ENCODE measurements at places on chromosomes 13 and 19. TPM values are rescaled to one million over a fixed set of nuclear protein-coding genes. Genes with fewer than 3 reads are reported as not detected.

Gene ZNF728
- 3.5 TPM for total RNA-seq

- no peak overlapping the region for H3K27ac ChIP-seq
- no peaks in the 10 kb centered on the region for H3K27me3 ChIP-seq
- H3K4me1 ChIP-seq, result peaks cover 21% of the 10 kb centered on the region
- no peaks in the 10 kb centered on the region for H3K36me3 ChIP-seq
Observed at GRCh38 chr13:112583592-112584277, 4.2 kb downstream of the TUBGCP3 start.

Gene LRRC4B
- 2.5 TPM for total RNA-seq

DNA sequence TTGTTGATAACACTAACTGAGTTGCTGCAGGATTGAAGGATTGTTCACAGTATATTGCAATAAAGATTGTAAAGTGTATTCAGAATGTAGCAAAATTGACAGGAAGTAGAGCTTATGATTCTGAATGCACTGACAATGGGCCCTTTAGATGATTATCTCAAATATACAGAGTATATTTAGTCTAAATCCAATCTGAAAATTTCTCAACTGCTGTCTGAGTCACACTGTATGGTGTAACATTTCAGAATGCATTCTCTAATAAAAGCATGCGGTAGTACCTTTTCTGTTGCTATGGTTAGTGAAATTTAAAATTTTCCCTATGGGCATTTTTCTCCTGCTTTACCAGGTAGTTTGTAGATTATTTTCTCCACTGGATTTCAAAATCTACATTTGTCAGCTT lies 365.2 kb downstream of the PCDH17 start:
- H3K4me3 ChIP-seq, result no peak overlapping the region
- H3K4me1 ChIP-seq, result no peaks in the 10 kb centered on the region

DNA sequence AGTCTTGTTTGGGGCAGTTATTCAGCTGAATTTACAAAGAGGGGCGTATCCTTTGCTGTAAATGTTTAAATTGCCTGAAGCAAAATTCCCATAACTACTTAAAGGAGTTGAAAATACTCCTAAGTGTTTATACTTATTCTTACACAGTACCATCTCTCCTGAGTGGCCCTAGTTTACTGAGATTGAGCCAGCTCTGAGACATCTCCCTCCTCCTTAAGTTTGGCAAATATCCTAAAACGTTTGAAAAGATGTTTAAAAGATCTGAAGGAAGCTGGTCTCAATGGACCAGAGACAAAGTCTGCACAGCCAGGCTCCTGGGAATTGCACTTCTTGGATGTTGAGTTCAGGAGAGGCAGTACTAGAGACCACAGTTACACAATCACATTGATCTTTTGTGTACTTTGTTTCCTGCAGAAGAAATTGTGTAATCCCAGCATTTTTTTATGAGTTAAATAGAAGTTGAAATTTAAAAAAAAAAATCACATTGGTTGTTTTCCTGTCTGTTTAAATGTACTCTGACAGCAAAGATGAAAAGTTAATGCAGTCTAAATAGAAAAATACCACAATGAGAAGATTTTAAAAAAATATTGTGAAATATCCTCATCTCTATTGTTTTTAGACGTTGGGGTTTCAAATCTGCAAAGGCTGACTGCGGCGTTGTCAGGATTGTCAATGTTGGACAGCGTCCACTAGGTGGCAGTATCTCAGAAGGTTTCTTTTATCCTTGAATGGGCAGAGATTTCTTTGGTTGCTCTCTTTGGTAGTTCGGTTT lies 20.7 kb downstream of the TNFSF11 start:
- H3K4me3 ChIP-seq, result no peak overlapping the region
- no peaks in the 10 kb centered on the region for H3K36me3 ChIP-seq
- no peaks in the 10 kb centered on the region for H3K27me3 ChIP-seq

- no peaks in the 10 kb centered on the region for H3K27me3 ChIP-seq
- peaks cover 17% of the 10 kb centered on the region for H3K4me1 ChIP-seq
- no peak overlapping the region for H3K27ac ChIP-seq
- DNase-seq, result no peak
Observed at GRCh38 chr19:56400485-56400884, 3.6 kb upstream of the ZNF583 start.

DNA sequence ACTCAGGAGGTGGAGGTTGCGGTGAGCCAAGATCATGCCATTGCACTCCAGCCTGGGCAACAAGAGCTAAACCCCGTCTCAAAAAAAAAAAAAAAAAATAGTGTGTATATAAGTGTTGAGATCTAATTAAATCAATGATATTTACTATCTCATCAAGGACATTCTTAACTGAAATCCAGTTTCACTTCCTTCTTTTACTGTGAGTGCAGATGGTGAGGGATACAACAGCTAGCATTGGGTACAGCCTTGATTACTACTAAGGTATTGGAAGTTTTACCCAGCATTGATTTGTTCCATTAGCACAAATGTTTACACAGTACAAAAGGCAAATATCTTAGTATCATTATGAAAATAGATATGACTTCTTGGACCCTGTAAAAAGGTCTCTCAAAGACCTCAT lies 546.6 kb downstream of the KCTD12 start:
- H3K4me1 ChIP-seq, result no peaks in the 10 kb centered on the region
- no peaks in the 10 kb centered on the region for H3K36me3 ChIP-seq
- no peak for DNase-seq
- H3K4me3 ChIP-seq, result no peak overlapping the region

DNA sequence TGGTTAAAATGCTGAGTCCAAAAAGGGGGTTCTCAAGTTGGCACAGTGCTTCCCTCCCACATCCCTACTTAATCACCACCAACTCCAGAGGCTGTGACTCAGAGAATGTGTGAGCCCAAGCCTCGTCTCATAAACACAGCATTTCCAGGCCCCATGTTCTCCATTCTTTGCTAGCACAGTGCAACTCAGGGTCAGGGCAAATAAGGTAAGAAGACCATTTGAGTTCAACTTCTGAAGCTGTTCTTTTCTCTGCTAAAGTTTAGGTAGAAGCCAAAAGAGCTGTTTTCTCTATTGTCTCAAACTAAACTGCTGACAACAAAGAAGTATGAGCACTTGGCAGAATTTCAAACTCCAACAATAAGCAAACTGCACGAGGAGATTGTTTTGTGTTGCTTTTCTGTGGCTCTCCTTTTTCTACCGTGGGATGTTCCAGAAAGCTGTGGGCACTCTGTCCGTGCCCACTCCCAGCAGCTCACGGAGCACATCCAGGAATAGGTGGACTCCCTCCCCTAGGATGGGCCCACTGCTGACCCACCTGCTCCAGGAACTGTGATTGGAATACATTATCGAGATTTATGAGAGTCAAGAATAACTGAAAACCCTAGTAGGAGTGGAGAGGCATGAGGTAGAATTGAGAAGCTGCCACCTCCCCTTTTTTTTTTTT lies 494.3 kb downstream of the COG6 start:
- H3K27ac ChIP-seq, result peak overlapping the region; percentile 78
- H3K4me3 ChIP-seq, result no peak overlapping the region
- no peaks in the 10 kb centered on the region for H3K27me3 ChIP-seq
- no peaks in the 10 kb centered on the region for H3K36me3 ChIP-seq

DNA sequence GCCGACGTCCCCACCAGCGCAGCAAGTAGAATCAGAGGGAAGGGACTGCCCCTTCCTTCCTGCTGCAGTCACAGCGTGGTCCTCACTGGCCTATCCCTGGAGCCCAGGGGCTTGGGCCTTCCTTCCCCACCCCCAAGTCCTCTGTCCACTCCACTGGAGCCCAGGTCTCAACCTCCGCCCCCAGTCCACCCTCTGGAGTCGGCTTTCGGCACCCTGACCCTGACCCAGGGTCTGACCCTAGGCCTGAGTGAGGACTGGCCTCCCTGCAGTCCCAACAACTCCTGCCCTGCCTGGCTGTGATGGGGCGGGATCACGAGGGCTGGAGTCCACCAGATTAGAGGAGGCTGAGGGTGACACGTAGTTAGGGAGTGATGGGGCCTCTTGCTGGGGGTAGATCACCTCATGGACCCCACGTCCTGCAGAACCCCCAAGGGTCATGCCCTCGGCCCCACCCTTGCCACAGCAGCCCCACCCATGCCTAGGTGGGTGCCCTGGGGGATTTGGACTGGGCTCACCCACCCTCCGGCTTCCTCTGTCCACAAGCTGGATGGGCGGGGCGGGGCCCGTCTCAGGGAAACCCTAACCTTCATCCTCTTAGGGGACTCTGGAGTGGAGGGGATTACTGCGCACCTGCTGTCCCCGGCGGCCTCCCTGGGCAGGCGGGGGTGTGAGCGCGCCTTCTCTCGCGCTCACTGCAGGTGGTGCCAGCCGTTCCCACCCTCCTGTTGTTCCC lies 3.8 kb downstream of the RAX2 start:
- peaks cover 11% of the 10 kb centered on the region for H3K4me1 ChIP-seq
- DNase-seq, result no peak
- H3K36me3 ChIP-seq, result peaks cover 13% of the 10 kb centered on the region
- H3K27ac ChIP-seq, result no peak overlapping the region

DNA sequence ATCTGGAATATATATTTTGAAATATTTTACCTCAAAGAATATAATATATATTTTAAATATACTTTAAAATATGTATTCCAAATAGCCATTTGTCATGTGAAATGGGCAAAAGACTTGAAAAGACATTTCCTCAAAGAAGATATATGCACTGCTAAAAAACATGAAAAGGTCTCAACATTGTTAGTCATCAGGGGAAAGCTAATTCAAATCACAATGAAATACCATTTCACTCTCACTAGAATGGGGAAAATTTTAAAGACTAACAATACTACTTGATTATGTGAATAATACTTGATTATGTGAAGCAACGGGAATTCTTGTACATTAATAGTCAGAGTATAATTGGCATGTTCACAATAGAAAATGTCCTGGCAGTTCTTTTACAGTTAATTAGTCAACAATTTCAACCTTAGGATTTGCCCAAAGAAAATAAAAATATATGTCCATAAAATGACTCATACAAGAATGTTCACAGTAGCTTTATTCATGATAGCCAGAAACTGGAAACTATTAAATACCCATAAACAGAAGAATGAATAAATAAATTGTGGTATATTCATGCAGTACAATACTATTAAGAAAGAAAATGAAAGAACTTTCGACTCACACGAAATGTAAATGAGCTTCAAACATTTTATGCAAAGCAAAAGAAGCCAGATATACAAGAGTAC lies 6.8 kb upstream of the KBTBD6 start:
- no peaks in the 10 kb centered on the region for H3K4me1 ChIP-seq
- DNase-seq, result no peak
- no peak overlapping the region for H3K4me3 ChIP-seq
- H3K27me3 ChIP-seq, result no peaks in the 10 kb centered on the region
- no peaks in the 10 kb centered on the region for H3K36me3 ChIP-seq

Gene VSTM1
- total RNA-seq, result not detected

DNA sequence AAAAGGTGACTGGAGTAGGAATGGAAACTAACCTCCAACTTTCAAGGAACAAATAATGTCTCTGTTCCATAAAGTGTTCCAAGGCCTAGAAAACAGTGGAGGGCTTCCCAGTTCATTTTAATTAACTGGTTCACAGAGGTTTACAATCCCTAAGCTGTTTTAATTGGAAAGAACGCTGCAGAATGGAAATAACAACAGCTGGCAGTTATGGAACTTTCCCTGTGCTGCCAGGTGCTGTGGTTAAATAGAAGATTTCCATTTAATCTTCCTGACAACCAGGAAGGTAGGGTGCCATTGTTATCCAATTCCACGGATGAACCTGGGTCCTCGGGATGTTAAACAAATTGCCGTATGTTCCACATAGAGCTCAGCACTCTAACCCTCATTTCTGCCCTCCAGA lies 22.2 kb upstream of the PEG3 start:
- no peaks in the 10 kb centered on the region for H3K4me1 ChIP-seq
- DNase-seq, result no peak
- H3K4me3 ChIP-seq, result no peak overlapping the region
- no peaks in the 10 kb centered on the region for H3K27me3 ChIP-seq
- no peaks in the 10 kb centered on the region for H3K36me3 ChIP-seq

GRCh38 chr19:16585808-16586476 lies 13.7 kb upstream of the SLC35E1 start:
- H3K27me3 ChIP-seq, result no peaks in the 10 kb centered on the region
- no peak for DNase-seq
- no peaks in the 10 kb centered on the region for H3K36me3 ChIP-seq
- H3K27ac ChIP-seq, result peak overlapping the region; percentile 62
- H3K4me1 ChIP-seq, result no peaks in the 10 kb centered on the region
- no peak overlapping the region for H3K4me3 ChIP-seq

DNA sequence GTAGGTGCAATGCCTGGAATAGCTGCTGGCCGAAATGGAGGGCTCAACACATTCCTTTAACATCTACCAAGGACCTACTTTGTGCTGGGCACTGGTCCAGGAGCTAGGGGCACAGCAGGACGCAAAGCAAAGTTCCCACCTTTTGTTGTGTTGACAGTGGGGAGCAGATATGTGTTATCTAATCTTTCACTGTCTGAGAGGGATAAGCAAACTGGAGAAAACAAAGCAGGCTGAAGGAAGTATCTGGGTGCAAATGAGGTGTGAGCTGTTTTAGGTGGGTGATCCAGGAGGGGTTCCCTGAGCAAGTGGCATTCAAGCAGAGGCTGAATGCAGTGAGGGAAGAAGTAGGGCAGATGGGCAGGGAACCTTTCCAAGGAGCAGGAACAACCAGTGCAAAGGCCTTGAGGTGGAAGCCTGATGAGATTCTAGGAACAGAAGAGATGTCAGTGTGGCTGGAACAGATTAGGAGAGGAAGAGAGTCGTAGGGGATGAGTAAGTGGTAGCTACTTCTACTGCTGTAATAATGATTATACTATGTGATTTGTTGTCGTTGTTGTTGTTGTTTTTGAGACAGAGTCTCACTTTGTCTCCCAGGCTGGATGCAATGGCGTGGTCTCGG lies 2.2 kb upstream of the PLAUR start:
- no peaks in the 10 kb centered on the region for H3K27me3 ChIP-seq
- peaks cover 24% of the 10 kb centered on the region for H3K4me1 ChIP-seq
- no peak overlapping the region for H3K4me3 ChIP-seq
- H3K27ac ChIP-seq, result no peak overlapping the region
- H3K36me3 ChIP-seq, result no peaks in the 10 kb centered on the region

DNA sequence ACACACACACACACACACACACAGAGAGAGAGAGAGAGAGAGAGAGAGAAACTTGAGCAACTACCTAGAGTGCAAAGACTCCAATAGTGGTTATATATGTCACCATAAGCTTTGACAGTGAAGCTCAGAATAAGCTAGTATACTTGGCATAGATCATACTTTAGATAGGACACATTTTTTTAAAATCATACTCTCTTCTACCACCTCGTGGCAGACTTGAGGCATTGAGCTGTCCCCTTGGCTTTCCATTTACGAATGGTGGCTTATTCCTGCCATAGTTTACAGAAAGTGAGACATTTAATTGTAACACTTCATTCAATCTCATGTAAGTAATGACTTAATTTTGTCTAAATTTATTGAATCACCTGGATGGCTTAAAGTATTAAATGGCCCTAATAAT lies 108.2 kb downstream of the EDNRB start:
- DNase-seq, result no peak
- H3K27ac ChIP-seq, result no peak overlapping the region
- H3K27me3 ChIP-seq, result no peaks in the 10 kb centered on the region
- H3K4me3 ChIP-seq, result no peak overlapping the region
- no peaks in the 10 kb centered on the region for H3K4me1 ChIP-seq
- no peaks in the 10 kb centered on the region for H3K36me3 ChIP-seq

Measured in sigmoid colon (tissue), 7 donors.